Stimulated activated CD4-positive, alpha-beta T cell treated with anti-CD3 and anti-CD28 coated beads, Interleukin-4, amount 100 ng/mL, for 24 hours (primary cell): ENCODE measurements at places on chromosomes 2 and 18.

GRCh38 chr2:127807678-127808353 is 3.2 kb downstream of the WDR33 start:
- no peak for DNase-seq

GRCh38 chr2:1849450-1849849 is 105.1 kb upstream of the PXDN start:
- DNase-seq: no peak

- no peak for DNase-seq
Measured at GRCh38 chr2:11788461-11789124, 42.2 kb downstream of the LPIN1 start.

GRCh38 chr2:168552450-168552856 is 96.4 kb downstream of the CERS6 start:
- DNase-seq: no peak

GRCh38 chr2:16258350-16258749 is 318.0 kb downstream of the MYCN start:
- DNase-seq: no peak

- DNase-seq: no peak
Measured at GRCh38 chr2:241509155-241509784, 886 bp upstream of the STK25 start.

- peak; percentile 30 for DNase-seq
Measured at GRCh38 chr2:199457147-199458008, at the start of gene SATB2. Gene SATB2 (minus strand): TSS chr2:199457939. CDS start chr2:199456037, 1,902 bp downstream.

- no peak for DNase-seq
Measured at GRCh38 chr18:68121826-68122225, 593.1 kb downstream of the TMX3 start.

GRCh38 chr2:205903549-205904129 is 182.3 kb downstream of the INO80D start:
- DNase-seq: no peak

GRCh38 chr18:70503060-70503459 is 214.2 kb downstream of the SOCS6 start:
- no peak for DNase-seq

DNA sequence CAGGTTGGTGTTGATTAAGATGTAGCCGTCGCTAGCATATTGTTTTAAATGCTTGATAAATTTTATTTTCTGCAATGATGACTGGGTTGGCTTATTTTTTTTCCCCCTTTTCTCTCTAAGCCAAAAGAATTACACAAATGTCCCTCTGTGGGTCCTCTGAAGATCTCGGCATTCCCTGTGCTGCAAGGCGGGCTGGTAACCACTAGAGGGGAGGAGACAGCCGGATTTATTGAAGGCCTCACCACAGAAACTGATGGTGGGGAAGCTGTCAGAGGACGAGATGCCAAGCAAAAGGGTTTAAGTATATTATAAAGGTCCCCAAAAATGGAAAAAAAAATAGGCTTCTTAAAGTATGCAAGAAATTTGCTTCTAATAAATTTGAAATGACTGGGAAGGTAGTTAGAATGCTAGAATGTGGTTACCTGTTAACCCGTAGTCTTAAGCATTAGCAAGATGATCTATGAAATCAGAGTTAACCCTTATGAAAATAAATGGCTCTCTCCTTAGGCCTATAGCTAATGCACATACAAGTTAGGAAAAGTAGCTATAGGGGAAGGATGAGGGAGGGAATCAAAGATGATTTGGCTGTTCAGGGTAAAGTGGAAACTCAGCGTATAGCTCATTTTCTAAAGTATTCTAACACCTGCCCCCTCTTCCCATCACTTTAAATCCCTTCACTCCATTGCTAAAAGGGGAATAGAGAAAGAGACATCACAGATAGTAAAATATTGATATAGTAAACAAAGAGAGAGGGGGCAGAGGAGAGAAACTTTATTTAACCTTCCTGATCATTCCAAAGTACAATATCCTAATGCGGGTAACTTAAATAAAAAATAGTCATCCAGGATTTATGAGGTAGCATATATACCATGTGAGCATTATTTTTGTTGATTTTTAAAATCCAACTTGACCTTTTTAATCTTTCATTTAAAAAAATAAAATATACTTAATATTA is 894.5 kb upstream of the POU3F3 start:
- no peak for DNase-seq

DNA sequence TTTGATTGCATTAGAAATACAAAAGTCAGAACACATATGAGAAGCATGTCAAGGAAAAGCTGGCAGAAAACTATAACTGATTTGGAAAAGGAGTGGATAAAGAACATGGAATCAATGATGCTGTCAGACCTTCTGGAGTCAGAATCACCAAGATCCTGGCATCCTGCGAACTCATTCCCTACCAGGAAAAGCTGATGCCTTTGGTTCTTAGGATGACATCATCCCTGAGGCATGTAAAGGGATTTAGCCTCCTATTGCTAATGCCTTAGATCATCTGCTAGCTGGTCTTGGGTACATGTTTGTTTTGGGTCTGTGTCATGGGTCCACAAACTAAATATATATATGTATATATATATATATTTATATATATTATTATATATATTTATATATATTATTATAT is 680.7 kb downstream of the EPHA4 start:
- DNase-seq: no peak

DNA sequence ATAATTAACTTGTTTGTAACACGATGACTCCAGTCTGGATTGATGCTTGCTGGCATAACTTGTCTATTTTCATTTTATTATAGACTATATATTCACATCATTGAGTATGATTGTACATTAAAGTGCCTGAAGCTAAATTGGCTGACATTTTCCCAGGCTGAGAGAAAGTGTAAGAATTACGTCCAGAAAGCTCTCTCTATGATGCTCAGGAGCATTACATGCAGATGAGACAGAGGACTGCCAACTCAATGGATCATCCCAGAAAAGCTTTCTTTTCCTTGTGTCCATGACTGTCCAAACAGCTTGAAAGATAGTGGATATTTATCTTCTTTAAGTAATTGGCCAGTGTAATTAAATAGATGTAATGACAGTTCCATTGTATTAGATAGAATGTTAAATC is 1372.2 kb upstream of the TMEFF2 start:
- DNase-seq: no peak

DNA sequence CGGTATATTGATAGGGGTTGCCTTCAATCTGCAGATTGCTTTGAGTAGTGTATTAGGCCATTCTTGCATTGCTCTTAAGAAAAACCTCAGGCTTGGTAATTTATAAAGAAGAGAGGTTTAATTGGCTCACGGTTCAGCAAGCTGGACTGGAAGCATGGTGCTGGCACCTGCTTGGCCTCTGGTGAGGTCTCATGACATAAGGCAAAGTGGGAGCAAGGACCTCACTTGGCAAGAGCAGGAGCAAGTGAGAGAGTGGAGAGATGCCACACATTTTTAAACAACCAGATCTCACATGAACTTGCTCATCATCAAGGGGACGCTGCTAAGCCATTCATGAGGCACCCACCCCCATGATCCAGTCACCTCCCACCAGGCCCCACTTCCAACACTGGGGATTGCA is 4.9 kb downstream of the MAP3K2 start:
- no peak for DNase-seq

DNA sequence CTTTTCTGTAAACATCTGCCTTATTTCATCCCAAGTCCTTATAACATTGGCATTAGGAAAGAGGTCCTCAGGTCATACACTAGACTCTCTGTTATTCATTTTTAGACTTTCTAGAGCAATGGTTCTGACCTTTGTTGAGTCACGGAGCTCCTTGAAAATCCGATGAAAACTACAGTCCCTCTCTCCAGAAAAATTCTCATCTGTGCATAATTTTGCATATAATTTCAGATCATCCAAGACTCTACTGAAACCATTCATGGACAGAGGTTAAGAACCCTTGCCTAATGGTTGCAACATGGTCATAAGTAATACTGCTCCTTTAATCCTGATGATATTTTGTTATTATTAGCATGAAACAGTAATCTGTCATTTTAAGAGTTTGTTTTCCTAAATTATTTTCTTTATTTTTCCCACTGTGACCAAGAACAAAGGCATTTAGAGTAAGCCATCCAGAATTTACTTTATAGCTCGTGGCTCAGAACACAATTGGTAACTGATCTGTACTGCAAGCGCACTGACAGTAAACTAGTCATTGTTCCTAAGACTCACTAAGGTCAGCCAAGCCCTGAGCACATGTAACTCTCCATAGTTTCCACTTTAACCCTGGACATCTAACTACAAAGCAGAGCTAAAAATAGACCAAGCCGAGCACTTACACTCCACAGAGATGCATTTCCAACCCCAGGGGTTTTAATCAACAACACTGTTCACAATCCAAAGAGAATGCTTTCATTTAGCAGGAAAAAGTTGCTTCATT is 8.4 kb downstream of the MYOM1 start:
- DNase-seq: no peak
